ENCODE measurements at places on chromosomes 7 and 10.
A peak's percentile ranks its signal among the peaks of the same experiment; 100 is the strongest.

GRCh38 chr7:155975490-155975889 lies 163.2 kb upstream of the SHH start:
- DNase-seq, result no peak

- no peak for DNase-seq
Measured at GRCh38 chr7:114886241-114886640, 35.7 kb upstream of the MDFIC start.

- DNase-seq, result no peak
Measured at GRCh38 chr7:128383776-128384175, 22.3 kb upstream of the PRRT4 start.

GRCh38 chr7:5276611-5277010 lies 6.1 kb upstream of the SLC29A4 start:
- no peak for DNase-seq

DNA sequence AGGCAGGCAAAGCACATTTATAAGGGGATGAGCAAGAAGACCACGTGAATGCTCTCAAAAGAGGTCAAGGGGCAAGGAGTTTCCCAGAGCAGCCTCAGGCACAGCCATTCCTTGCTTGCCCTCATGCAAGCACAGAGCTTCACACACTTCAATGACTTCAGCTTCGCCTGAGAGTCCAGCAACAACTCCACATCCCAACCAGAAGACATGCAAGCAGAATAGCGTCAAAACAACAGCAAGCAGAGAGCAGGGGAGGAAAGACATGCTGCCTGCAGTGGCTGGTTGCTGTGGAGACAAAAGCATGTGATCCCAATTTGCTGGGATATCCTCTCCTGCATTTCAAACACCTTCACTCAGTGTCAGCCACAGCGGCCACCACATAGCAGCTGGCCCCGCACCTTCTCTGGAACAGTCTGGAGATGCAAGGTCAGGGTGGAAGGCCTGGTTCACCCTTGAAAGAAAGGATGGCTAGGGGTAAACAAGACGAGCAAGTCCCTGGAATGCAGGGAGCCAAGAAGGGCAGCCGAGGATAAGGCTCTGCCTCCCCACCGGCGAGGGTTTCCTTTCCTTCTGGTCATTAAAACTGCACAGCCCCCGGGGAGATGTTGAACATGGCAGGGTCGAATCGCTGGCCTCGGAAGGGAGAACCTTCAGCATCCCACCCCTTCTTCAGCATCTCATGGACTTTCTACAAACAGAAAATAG lies 60.2 kb upstream of the CAMK2B start:
- peak; percentile 67 for DNase-seq

DNA sequence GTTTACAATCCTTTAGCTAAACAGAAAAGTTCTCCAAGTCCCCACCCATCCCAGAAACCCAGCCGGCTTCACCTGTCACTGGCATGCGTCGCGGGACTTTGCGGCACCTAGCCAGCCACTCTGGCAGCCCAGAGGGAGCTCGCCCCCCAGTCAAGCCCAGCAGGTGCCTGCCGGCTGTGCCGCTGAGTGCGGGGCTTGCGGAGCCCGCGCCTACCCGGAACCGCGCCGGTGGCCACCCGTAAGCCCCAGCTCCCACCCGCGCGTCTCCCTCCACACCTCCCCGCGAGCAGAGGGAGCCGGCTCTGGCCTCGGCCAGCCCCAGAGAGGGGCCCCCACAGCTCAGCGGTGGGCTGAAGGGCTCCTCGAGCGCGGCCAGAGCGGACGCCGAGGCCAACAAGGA lies 446.1 kb downstream of the GRM8 start:
- no peak for DNase-seq

- DNase-seq, result peak; percentile 26
Measured at GRCh38 chr7:19390795-19391194, 245.6 kb upstream of the FERD3L start.

GRCh38 chr10:28838908-28839307 lies 161.6 kb downstream of the BAMBI start:
- DNase-seq, result peak; percentile 40

GRCh38 chr7:11847336-11847735 lies 15.3 kb upstream of the THSD7A start:
- peak; percentile 69 for DNase-seq

GRCh38 chr7:14691034-14691433 lies 211.5 kb downstream of the DGKB start:
- DNase-seq, result no peak

GRCh38 chr7:50957431-50957830 lies 174.7 kb upstream of the GRB10 start:
- DNase-seq, result no peak

Data from choroid plexus epithelial cell (primary cell).